ENCODE measurements at places on chromosomes 5 and 9. TPM values are rescaled to one million over a fixed set of nuclear protein-coding genes. Genes with fewer than 3 reads are reported as not detected.

DIRAS2 gene
- not detected for total RNA-seq

PCDHGB6 gene
- 4.8 TPM for total RNA-seq

ANKRD55 gene
- total RNA-seq, result 2.1 TPM

FBP1 gene
- total RNA-seq, result 2.2 TPM

DAB2IP gene
- 53.6 TPM for total RNA-seq

FAM13B gene
- total RNA-seq, result 25.4 TPM

EIF4EBP3 gene
- 7.6 TPM for total RNA-seq

ARID3C gene
- total RNA-seq, result not detected

NOXA1 gene
- total RNA-seq, result 0.91 TPM

FBLL1 gene
- total RNA-seq, result 0.44 TPM

EGR1 gene
- total RNA-seq, result 5.5 TPM

COL27A1 gene
- 48.6 TPM for total RNA-seq

IFNA2 gene
- total RNA-seq, result not detected

C9orf43 gene
- 0.66 TPM for total RNA-seq

RASEF gene
- total RNA-seq, result 0.05 TPM

PRUNE2 gene
- 8.3 TPM for total RNA-seq

OLFM1 gene
- 0.95 TPM for total RNA-seq

CSF2 gene
- not detected for total RNA-seq

GABRA6 gene
- total RNA-seq, result not detected

ABLIM3 gene
- total RNA-seq, result 42.1 TPM

SLCO6A1 gene
- total RNA-seq, result not detected

SPINK4 gene
- not detected for total RNA-seq

IL3 gene
- total RNA-seq, result not detected

TMEM215 gene
- not detected for total RNA-seq

SGCD gene
- not detected for total RNA-seq

FGF1 gene
- total RNA-seq, result not detected
